ENCODE measurements at places on chromosomes 7 and 10.
A peak's percentile ranks its signal among the peaks of the same experiment; 100 is the strongest.

DNA sequence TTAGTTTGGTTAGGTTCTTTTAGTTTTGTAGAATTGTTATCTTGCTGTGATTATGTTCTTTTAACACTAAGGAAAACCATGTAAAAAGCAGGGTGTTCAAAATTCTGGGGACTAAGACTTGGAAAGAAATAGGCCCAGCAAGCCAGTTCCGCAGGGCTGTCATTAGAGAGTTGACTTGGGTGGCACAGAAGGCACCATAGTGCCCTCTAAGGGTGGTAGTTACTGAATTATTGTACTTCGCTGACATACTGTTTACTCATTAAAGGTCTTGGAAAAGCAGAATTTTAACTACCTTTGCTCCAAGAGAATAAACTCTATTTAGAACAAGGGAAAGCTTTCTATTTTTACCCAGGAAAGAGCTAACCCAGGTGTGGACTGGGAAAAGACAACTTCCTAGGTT is 86.5 kb downstream of the OTUD1 start:
- DNase-seq, result peak; percentile 22

DNA sequence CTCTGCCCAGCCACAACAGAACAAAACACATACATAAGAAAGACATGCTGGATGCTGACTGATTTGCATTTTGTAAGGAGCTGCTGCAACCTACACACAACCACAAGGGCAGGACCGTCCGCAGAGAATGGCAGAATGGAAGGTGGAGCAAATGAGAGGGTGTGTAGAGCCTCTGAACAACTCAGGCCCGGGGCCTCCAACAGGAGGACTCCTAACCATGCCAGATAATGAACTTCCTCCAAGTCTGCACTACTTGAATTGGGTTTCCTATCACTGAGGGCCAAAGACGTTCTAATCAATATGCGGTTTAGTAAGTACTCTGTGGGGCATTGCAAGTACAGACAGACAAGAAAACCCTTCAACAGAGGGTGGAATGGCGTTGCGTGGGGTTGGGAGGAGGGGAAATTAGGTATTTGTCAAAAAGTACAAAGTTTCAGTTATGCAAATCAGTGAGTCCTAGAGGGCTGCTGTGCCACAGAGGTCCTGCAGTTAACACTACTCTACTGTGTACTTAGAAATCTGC is 14.6 kb downstream of the VOPP1 start:
- DNase-seq, result peak; percentile 68

- peak; percentile 56 for DNase-seq
Observed at GRCh38 chr10:22133749-22134624, 83.8 kb downstream of the EBLN1 start.

- DNase-seq, result no peak
Observed at GRCh38 chr7:37394158-37394557, 54.5 kb downstream of the ELMO1 start.

DNA sequence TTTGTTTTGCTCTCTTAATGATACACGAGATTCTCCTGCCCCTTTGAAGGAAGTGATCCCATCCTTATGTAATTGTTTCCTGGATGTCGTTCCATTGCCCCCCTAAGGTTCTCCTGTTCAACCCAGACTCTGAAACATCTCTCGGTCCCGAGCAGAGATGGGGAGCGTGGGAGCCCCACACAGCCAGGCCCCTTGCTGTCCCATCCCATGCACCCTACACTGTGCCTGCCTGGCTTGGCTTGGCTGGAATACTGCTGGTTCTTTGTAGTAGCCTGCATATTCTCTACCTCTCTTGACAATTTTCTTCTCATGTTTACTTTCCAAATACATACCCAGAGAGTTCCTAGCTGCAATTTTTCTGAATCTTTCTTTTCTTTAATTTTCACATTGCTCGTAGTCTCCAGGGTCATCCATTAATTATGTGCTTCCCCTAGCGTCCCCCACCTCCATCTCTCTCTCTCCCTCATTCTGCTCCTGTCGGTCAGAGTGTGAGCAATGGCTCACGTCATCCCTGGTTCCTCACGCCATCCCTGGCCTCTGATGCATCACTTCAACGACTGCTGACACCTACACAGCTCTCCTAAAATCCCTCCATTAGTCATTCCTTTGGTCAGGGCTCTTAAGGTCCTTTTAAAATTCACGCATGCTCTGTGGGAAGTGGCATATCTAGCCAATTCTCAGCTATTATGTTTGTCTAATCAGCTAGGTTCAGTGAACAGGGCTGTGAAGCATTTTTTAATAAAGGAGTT is 32.5 kb upstream of the GPR158 start:
- no peak for DNase-seq

DNA sequence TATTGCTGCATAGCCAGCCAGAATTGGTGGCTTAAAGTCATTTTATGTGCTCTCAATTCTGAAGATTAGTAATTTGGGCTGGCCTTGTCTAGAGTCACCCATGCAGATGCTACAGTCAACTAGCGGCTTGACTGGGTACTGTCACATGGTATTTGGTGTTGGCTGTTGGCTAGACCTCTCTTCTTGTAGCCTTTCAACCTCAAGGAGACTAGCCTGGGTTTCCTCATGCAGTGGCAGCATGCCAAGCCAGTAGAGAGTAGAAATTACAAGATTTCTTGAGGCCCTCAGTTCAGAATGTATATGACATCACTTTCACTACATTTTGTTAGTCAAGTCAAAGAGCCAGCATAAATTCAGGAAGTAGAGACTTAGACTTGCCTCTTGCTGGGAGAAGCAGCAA is 3.7 kb upstream of the ZNF800 start:
- peak; percentile 60 for DNase-seq

GRCh38 chr10:118723466-118723865 is 31.3 kb downstream of the CACUL1 start:
- DNase-seq, result no peak

GRCh38 chr10:111933937-111934336 is 249.6 kb downstream of the GPAM start:
- no peak for DNase-seq

- no peak for DNase-seq
Observed at GRCh38 chr7:36119005-36119706, 33.9 kb upstream of the EEPD1 start.

- DNase-seq, result peak; percentile 61
Observed at GRCh38 chr10:5895804-5896203, 5.8 kb downstream of the FBH1 start.

- DNase-seq, result no peak
Observed at GRCh38 chr7:77542409-77542808, 5.3 kb downstream of the PTPN12 start.

DNA sequence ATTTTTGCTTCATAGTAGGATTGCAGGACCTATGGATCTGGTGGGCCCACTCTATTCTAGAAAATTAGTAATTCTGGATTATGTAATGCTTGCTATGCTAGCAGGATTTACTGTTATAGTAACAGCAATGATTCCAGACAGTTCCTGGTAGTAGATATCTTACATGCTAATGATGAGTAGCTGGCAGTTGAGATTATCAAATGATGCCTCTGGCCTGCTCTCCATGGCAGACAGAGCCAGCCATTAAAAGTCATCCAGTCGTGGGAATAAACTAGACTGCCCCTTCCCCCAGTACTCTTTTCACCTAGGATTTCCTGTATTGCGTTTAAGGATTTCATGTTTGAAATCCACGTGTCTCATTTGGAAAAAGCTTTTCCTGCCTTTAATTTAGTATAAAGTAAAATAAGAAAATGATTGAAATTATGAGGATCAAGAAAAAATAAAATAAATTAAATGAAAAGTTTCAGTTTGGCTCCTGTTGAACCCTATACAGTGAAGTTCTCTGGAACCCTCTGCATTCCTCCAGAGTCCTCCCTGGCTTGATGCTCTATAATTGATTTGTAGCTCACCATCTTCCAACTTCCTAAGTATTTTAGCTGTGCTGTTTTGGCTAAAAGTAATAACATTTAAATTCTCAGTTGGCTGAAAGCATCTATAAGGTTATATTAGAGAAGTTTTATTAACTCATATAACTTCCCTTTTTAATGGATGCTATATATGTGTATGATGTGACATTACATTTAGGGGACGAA is 14.6 kb downstream of the UMAD1 start:
- no peak for DNase-seq

DNA sequence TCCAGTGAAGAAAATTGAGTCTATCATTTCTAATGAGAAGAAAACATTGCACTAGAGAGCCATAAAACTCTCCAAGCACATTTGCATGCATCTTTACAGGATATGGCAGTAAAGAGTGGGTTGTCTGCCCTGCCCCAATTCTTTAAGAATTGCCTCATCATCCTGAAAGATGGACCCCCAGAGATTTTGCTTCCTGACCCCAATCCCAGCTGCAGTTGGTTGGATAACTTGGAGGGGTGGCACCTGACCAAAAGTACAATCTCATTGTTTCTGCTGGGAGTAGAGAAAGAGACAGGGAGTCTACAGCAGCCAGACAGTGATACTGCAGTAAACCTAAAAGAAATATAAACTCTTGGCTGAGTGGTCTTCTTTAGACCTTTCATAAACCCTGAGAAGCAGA is 49.1 kb upstream of the ADCY1 start:
- DNase-seq, result no peak

- DNase-seq, result no peak
Observed at GRCh38 chr10:50506861-50507573, 116.7 kb downstream of the SGMS1 start.

- DNase-seq, result no peak
Observed at GRCh38 chr10:87916515-87916914, 53.1 kb downstream of the PTEN start.

DNA sequence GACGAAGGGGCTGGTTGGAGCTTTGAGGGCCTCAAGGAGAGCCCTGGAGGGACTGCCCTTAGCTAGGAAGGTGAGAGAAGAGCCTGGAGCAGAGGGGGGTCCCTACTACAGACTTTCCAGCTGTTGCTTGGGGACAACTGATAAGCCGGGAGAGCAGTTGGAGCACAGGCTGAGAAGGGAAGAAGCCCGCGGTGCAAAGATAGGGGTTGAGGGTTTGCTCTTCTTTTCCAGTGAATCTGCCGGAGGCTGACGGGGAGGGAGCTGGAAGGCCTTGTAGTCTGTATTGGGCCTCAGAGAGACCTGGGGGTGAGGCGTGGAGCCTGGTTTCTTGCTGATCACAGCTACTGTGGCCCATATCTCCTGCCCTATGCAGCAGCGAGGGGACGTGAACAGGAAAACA is 23.7 kb downstream of the CYP26A1 start:
- DNase-seq, result no peak

GRCh38 chr7:64881461-64882287 is 21.4 kb upstream of the ZNF273 start:
- DNase-seq, result no peak

DNA sequence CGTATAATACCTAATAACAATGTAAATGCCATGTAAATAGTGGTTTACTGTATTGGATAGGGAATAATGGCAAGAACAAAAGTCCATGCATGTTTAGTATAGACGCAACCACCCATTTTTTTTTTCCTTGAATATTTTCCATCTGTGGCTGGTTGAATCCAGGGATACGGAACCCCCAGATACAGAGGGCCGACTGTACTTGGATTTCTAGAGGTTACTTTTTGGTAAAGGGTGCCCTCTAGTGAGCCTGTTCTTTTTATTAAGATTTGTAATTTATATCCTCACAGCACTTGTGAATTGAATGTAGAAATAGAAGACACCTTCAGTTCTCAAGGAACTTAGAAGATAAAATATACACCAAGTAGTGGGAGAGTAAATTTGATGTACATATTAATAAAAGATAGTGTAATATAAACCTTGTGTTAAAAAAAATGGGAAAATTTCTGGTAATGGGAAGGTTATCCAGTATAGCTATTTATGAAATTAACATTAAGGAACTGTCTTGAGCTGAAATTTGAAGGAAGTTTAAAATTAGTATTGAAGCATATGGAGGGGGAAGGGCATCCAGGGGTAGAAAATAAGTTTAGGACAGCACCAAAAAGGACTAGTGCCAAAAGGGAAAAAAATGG is 32.0 kb downstream of the EXOC6 start:
- peak; percentile 62 for DNase-seq

DNA sequence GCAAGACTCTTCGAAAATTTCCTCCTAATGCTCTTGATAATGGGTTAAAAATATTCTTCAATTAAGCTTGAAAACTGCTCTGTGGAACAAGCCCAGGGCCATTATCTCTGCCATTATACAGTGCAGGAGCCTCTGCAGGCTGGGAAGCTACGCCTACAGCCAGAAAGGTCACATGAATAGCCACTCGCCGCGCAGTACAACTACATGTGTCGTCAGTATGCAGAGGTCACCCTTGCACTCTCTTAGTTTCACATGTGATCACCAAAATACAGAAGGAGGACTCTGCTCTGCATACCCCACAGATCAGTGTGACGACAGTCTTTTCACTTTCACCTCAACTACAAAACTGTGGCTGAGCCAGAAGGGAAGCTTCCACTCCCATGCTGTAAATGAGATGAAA is 141.8 kb upstream of the C1QL3 start:
- no peak for DNase-seq

GRCh38 chr10:21423850-21424249 is 101.6 kb downstream of the SKIDA1 start:
- DNase-seq, result no peak

GRCh38 chr10:94287336-94287735 is 75.4 kb downstream of the NOC3L start:
- DNase-seq, result no peak

DNA sequence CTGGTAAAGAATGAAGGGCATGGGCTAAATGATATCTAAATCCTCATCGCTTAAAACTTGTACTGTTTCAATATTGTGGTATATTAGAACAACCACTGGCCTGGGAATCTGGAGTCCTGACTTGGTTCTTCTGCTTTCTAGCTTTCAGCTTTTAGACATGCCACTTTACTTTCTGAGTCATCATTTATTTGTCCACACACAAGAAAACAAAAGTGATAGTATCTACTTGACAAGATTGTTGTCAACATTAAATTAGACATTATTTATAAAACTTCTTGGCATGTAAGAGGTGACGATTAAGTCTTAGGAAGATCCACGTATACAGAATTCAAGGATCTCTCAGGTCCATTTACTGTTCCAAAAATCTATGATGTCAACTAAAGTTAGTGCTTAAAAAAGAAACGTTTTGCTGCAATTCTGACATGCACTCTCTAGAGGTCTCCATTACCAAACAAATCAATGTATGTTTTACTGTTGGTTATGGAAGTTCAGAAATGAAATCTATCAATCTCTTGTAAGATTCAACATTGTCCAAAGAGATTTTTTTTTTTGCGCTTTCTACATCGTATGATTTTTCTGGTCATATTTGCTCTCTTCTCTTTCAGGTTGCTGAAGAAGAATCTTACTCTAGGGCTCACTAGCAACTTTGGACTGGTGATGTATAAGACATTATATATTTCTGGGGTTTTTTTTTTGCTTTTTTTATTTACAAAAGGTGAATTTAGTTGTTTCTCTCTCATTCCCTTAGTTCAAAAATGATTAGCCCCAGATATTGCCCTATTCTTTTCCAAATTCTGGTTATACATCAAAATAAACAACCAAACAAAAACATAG is 53.6 kb upstream of the DYNC1I1 start:
- DNase-seq, result no peak

- DNase-seq, result no peak
Observed at GRCh38 chr10:34775044-34775637, 40.0 kb downstream of the PARD3 start.

DNA sequence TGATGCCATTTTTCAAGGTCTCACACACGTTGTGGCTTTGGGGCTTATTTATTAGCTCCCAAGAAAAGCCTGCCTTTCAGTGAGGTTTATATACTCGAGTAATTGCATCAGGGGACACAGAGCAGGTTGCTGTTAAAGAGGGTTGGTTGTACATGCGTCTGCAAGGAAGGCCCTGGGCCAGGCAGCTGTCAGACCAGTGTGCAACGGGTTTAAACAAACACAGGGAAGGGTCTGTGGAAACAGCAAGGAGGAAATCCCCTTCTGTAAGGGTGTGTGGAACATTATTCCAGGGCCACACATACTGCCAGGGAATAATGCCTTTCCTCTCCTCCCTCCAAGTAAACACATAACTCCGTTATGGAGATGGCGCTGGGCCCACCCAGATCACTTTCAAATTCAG is 1.7 kb upstream of the CHST15 start:
- DNase-seq, result peak; percentile 46

GRCh38 chr7:113431406-113431805 is 313.1 kb upstream of the SMIM30 start:
- DNase-seq, result no peak
